ENCODE measurements at places on chromosomes 12 and 14. TPM values are rescaled to one million over a fixed set of nuclear protein-coding genes. Genes with fewer than 3 reads are reported as not detected.

GRCh38 chr12:76947304-76947703 lies 68.5 kb upstream of the CSRP2 start:
- DNase-seq = no peak

DNA sequence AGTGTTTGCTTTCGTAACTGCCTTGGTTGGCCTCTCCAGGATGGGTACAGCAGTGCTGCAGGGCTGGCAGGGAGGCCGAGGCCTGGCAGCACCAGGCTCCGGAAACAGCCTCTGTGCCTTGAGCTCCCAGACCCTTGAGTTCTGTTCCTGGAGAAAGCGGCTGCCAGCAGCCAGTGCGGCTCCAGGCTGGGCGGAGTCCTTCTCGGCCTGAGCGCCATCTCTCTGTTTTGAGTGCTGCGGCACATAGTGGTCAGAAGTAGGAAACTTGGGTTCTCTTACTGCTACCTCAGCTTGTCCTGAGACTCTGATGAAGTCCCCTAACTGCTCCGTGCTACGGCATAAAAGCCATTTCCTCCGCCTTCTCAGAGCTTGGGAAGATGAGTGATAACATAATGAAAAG lies 65.9 kb downstream of the KCNA1 start:
- no peak for DNase-seq

The SLC24A4 gene
- 0.29 TPM for total RNA-seq

- no peak for DNase-seq
Measured at GRCh38 chr12:18206198-18206597, 55.1 kb upstream of the PIK3C2G start.

GRCh38 chr12:72304751-72305150 lies 32.6 kb downstream of the TRHDE start:
- DNase-seq = no peak

The GYS2 gene
- total RNA-seq = 44.4 TPM

DNA sequence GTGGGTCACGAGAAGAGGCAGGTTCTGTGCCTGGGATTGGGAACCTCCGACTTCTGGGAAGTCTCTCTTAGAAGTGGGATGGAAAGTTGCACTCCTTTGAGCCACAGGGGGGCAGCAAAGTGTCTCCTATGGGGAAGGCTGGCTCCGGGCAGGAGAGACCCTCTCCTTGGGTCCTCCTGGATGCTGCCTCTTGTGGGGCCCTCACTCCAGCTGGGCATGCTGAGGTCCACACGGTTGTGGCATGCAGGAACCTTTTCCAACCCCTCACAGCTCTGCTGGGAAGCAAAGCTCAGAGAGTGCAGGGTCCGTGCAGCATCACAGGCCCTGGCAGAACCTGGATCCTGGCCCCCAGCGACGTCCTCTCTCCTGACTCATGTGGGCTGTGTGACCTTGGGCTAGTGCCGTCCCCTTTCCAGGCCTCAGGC lies 17.4 kb downstream of the SDSL start:
- DNase-seq = no peak

The TGFB3 gene
- 5.1 TPM for total RNA-seq

DNA sequence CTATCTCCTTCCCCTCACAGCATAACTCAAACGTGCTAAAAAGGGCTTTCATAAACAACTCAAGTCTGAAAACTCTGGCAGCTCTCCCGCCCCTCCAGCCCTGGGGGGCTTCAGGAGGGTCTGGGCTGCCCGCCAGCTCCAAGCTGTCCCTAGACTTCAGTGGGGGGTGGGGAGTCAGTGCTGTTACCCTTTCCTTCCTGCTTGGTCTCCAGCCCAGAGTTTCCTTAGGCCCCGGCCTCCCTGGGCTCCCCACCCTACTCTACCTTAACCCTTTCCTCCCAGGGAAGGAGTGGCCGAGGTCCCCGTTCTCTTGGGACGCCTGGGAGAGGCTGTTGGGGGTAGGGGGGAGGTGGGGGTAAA lies 530 bp upstream of the NYNRIN start:
- no peak for DNase-seq

The NDRG2 gene
- total RNA-seq = 92.2 TPM

GRCh38 chr12:52081263-52081733 lies 1.8 kb downstream of the SMIM41 start:
- no peak for DNase-seq

GRCh38 chr12:79375050-79375449 lies 315.7 kb downstream of the PAWR start:
- DNase-seq = no peak

DNA sequence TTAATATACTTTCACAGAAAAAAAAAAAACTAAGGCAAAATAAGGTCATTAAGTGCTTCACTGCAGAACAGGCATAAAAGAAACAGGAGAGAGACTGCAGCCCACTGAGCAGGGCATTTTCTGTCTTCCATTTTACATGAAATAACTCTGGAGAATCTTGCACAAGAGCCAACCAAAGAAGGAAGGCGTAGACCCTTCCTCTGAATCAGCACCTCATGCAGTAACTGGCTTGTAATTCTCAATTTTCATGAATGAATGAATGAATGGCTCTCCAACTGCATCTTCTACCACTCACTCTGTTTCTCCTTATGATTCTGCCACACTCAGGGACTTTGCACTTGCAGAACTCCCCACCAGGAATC lies 102.0 kb upstream of the PPM1H start:
- no peak for DNase-seq

The BBS10 gene
- total RNA-seq = 5.2 TPM

The CDH24 gene
- total RNA-seq = 0.54 TPM

- DNase-seq = no peak
Measured at GRCh38 chr14:50383618-50384225, 13.0 kb downstream of the CDKL1 start.

The STAC3 gene
- total RNA-seq = 1.7 TPM

DNA sequence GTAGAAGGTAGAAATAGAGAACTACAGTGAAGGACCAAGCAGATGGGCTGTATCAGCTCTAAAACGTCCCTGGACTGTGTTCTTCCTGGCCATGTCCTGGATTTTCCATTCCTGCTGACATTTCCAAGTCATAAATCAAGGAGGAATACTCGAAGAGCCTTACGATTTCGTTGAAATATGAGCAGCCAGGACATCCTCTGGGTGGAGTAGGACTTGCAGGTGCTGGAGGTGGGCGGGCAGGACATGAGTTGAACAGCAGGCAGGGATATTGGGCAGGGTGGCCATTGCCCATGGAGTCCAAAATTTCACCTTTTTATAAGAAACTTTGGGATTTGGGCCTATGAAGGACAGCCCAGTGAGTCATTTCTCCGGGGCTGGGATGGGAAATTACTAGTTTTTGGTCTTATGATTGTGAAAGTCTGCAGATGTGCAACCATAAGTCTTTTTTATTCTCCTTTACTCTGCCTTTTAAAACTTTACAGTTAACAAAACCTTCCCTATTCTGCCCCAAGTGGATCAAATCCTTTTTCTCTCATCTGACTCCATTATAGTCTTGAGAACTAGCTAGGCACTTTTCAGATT lies 88.8 kb downstream of the TMX1 start:
- DNase-seq = no peak

DNA sequence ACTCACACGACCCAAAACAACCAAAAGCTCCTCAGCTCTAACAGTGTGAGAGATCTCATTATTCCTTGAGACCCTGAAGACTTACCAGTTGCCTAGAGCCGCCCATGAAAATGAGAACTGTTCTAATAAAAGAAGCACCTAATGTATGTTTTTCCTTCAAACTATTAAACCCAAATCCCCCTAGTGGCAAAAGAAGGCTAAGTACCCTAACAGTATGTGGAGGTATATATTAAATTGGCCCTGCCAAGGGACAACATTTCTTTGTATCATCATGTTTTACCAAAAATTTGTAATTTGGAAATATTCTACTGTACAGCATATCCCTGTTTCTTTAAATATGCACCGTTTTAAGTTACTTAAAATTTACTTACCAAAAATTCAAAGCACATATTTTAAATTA lies 38.0 kb upstream of the PPFIA2 start:
- DNase-seq = no peak

The ENDOU gene
- not detected for total RNA-seq

DNA sequence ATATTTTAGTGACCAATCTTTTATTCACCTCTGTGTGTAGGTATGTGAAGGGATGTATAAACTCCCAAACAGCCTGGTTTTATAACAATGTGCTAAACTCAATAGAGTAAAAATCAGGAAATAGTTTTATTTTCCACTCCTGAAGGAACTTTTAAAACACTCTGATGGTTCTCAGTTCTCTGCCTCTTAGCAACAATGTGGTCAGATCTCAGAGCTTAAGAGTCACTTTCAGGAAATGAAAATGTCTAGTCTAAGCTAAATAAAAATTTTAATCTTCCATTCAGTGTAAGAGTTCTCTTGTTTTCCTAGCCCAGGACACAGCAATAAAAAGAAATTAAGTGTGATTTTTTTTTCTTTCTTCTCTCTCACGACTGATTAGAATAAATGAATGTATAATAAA lies 718.0 kb downstream of the C12orf50 start:
- no peak for DNase-seq

The BCL2L14 gene
- 1.1 TPM for total RNA-seq

DNA sequence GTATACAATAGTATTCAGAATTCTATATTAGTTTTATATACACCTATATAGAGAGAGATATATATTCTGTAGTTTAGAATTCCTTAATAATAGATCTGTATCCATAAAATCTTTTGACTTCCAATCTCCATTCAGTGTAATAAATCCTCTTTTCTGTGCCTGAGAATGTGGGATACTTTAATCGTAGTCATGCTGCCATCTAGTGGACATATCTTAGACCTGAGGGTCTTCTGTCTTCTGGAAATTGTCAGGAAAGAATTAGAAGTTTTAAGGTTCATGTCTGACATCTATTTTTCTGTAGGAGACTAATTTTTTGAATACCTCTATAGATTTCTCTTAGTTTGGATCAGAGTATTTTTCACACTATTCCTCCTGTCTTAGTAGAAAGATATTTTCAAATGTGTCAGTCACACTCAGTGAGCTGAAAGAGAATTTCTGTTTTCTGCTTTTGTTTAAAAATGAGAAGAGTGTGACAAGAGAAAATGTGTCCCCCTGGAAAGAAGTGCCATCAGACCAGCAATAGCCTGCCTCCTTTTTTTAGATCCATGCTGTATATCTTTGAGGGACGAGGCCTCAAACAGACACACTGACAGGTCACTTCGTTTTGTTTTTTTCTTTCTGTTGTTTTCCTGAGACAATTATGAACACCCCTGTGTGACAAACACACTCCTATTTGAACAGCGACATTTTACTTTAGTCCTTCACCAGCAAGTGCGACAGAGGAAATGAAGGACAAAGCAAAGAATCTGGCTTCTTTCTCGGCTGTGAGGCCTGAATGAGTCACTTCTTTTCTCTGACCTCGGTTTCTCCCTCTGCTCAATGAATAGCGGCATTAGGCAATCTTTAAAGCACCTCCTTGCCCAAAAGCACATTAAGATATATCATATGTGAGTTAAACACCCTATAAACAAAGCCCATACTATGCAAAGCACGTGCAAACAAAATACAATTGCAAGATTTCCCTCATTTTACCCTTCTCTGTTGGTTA lies 96.3 kb downstream of the GALC start:
- no peak for DNase-seq

DNA sequence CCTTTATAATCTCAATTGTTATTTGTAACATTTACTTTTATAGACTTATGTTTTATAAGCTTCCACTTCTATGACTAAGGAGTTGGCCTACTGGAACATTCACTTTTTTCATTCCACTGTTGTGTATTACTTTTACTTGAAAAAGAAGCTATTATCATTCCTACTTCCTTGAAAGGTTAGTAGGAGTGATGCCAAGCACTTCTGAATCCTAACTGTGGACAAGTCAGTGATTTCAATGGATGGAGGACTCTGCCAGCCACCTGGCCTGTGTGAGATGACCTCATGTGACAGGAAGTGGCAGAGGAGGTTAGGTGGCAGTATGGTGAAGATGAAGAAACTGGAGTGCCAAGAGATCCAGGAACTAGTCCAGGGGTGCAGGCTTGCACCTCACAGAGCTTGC lies 46.0 kb downstream of the TECPR2 start:
- DNase-seq = no peak

DNA sequence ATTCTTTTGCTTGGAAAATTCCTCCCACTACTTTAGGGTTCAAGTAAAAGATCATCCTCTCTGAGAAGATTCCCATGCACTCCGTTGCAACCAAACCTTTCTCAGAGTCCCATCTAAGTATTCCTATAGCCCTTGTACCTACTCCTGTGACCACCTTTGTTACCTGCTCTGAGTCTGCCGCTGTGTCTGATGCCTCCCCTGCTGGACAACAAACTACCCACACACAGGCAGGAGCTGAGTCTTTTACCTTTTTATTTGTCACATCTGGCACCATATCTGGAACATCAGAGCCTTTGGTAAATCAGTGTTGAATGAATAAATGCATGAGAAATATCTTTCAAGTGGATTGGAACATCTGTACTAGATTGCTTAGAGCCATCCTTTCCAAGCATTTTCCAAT lies 82.1 kb upstream of the FLRT2 start:
- DNase-seq = no peak

DNA sequence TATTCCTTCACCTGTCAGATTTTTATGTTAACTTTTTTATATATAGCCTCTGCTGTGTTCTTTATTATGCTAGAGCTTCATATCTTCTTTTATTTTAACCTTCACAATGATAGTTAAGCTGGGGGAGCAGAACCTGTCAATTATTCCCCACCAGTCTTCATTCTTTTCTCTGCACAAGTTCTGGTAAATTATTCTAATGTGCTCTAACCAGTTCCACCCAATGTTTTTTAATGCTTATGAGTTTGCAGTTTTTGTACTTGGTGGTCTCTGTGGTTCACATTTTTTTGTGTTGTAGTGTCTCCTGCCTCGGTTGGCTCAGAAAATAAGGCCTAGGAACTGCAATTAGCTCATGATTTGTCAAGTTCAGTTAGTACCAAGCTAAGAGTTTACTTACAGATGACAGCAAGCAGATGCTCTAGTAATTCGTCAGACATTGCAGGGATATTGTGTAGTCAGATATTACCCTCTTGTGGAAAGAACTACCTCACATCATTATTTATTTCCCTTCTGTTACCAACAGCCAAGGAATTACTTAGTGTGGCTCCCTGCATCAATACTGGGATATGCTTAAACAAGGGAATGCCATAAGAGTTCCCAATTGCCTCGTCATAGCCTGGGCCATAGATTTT lies 14.5 kb downstream of the DYRK2 start:
- DNase-seq = no peak

The EML5 gene
- total RNA-seq = 0.21 TPM

DNA sequence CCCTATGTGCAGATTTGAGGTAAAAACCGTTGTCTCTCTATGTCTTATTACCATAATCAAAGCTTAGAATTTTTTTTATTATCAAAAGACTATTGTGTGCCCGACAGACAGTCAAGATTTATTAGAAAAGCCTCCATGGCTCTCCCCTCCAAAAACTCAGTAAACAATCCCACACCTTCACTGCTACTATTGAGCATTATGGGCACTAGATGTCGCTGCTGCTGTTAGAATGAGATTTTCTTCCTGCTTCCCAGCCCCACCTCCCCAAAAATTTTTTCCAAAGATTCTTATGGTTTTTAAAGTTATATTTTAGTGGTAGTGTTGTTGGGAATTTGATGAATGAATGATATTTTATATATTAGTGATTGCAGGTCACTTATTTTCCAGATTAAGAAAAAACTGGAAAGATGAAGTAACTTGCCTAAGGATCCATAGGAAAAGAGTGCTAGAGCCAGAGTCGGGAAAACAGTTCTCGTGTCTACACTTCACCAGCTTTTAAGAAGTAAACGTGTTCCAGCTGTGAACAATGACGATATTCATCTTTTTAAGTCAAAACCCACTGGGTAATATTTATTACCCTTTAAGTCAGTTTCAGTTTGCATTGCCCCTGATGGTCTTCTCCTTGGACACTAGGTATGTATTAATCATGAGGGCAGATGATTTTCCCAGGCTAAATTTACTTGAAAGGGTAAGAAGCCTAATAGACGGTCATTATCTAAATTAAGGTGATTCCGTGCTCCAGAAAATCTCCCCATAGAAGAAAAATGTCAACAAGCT lies 12.2 kb upstream of the FOXG1 start:
- DNase-seq = no peak
